Right lobe of liver (tissue), 6 donors: ENCODE measurements at places on chromosomes 12 and 14. TPM values are rescaled to one million over a fixed set of nuclear protein-coding genes. Genes with fewer than 3 reads are reported as not detected.

- no peak overlapping the region for H3K27ac ChIP-seq
- H3K4me3 ChIP-seq = no peak overlapping the region
- H3K4me1 ChIP-seq = no peaks in the 10 kb centered on the region
- H3K27me3 ChIP-seq = no peaks in the 10 kb centered on the region
- H3K36me3 ChIP-seq = no peaks in the 10 kb centered on the region
Observed at GRCh38 chr14:102586420-102587104, 5.9 kb upstream of the RCOR1 start.

- H3K27ac ChIP-seq = no peak overlapping the region
- no peaks in the 10 kb centered on the region for H3K4me1 ChIP-seq
- DNase-seq = no peak
Observed at GRCh38 chr12:24899503-24900075, 49.3 kb downstream of the BCAT1 start.

DNA sequence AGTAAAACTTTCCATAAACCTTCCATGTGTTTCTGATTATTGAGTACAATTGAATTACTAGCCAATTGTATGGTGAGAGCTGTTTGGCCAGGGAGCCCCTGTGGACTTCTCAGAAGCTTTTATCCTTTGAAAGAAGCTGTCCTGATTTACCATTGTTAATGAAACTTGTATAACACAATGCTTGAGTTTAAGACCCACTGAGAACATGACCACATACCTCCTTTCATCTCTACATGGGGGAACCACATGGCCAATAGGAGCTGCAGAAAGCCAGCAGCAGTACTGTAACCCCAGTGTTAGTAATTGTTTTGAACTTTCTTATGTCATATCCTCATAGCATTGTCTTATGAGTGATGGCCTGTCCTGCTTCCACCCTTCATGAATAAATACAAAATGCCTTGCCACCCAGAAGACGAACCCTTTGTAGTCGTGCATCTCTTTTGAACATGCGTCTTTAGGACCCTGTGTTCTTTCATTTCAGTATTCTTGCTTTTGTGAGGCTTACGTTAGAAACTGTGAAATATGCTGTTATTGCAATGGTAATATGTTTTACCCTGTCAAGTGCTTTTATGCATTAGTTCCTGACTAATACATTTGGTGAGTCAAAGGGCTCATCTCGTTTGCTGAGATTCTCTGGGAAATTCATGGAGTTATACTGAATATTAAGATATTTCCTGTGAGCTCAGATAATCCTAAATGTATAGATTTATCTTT, 815.7 kb downstream of the NRXN3 start:
- no peak for DNase-seq
- H3K4me3 ChIP-seq = no peak overlapping the region
- H3K4me1 ChIP-seq = no peaks in the 10 kb centered on the region
- H3K27me3 ChIP-seq = no peaks in the 10 kb centered on the region

DNA sequence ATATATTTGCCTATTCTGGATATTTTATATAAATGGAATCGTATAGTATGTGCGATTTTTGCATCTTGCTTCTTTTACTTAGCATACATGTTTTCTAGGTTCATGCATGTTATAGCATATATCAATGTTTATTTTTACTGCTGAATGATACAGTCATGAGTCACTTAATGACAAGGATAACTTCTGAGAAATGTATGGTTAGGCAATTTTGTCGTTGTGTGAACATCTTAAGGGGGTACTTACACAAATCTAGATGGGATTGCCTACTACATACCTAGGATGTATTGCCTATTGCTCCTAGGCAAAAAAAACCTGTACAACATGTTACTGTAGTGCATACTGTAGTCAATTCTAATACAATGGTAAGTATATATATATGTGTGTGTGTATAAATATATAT, 8.8 kb downstream of the USP15 start:
- no peak overlapping the region for H3K27ac ChIP-seq
- no peak for DNase-seq
- no peaks in the 10 kb centered on the region for H3K27me3 ChIP-seq
- H3K4me1 ChIP-seq = peaks cover 62% of the 10 kb centered on the region

DNA sequence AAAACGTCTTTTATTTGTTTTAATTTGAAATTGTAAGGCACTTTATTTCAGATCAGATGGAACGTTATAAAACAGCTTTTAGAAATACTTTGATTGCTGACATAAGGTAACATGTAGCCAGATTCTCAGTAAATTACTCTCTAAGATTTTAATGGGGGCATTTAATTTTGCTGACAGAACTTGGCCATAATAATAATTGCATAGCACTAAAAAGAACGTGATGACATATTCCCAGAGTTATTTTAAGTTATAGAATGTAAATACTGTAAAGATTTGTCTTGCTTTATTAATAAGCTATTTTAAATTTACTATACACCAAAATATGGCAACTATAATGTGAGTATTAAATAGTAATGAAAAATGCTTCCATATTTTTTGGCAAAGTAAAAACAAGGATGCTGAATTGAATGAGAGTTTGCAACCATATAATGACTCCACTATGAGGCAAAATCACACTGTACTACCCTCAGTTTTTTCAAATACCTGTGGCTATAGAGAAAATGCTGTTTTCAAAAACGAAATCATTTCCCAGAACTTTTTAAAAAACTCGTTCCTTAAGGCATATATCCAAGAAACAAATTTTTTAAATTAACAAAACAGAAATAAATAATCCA, 876 bp downstream of the LUM start:
- no peaks in the 10 kb centered on the region for H3K4me1 ChIP-seq
- H3K4me3 ChIP-seq = no peak overlapping the region
- no peak for DNase-seq
- H3K36me3 ChIP-seq = no peaks in the 10 kb centered on the region
- no peaks in the 10 kb centered on the region for H3K27me3 ChIP-seq

DNA sequence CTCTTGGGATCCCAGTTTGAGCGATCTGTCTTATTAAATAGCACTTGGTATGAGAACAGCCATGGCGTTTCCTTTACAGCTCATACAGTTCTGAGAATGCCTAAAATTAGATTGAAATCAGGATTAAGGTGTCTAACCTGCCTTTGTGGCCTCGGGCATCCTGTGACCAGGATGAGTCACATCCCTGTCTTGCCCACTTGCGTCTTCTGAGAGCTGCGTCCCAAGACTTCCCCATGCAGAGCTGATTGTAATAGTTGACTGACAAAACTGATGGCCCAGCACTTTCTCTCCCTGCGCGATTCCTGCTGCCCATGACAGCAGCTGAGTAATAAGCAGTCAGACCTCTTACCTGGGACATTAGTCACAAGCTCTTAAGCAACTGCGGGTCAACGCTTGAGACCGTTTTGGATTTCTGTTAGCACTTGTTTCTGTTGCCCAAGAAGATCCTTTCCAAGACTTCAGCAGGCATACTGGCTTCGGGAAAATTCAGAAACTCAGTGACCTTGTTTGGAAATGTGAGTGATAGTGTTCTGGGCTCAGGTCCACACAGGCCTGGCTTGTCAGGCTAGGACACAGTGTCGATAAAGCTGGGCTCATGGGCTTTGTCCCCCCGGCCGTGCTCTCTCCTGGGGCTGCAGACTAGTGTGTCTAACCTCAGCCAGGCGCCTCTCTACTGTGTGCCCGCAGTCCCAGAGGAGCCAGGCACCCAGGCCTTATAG, 169.9 kb upstream of the HIF1A start:
- no peak overlapping the region for H3K4me3 ChIP-seq
- peak; percentile 76 for DNase-seq
- no peaks in the 10 kb centered on the region for H3K27me3 ChIP-seq
- H3K4me1 ChIP-seq = peaks cover 9% of the 10 kb centered on the region

GRCh38 chr14:92692822-92693226, 55.6 kb downstream of the LGMN start:
- H3K27ac ChIP-seq = peak overlapping the region; percentile 47
- no peaks in the 10 kb centered on the region for H3K36me3 ChIP-seq
- peaks cover 15% of the 10 kb centered on the region for H3K4me1 ChIP-seq
- no peak overlapping the region for H3K4me3 ChIP-seq

DNA sequence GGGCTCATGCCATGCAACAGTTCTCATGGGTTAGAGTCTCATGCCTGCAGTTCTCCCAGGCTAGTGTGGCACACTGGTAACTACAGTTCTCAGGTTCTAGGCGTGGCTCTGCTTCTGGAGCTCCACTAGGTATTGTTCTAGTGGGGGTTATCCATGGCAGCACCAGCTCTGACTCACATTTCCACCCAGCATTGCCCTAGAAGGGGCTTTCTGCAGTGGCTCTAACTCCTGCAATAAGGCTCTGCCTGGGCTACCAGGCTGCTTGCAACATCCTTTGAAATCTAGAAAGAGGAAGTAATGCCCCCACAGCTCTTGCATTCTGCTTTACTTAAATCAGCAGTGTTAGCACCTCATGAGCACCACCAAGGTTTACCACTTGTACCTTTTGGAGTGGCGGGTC, 220.3 kb upstream of the ARID2 start:
- no peak overlapping the region for H3K4me3 ChIP-seq
- H3K36me3 ChIP-seq = no peaks in the 10 kb centered on the region
- no peaks in the 10 kb centered on the region for H3K4me1 ChIP-seq
- no peak for DNase-seq
- H3K27ac ChIP-seq = no peak overlapping the region

The APOF gene
- 256 TPM for total RNA-seq

The LRRC23 gene
- 2.0 TPM for total RNA-seq

The DLK1 gene
- not detected for total RNA-seq

The KITLG gene
- 0.79 TPM for total RNA-seq
